Progenitor cell of endocrine pancreas (in vitro differentiated cells): ENCODE measurements at places on chromosomes 4 and X. TPM values are rescaled to one million over a fixed set of nuclear protein-coding genes. Genes with fewer than 3 reads are reported as not detected.

- peak within 1 kb of the TSS; percentile 79 for H3K4me3 ChIP-seq
- H3K27ac ChIP-seq = peak within 1 kb of the TSS; percentile 88
- DNase-seq = peak; percentile 44
- peaks cover 52% of the 10 kb centered on the region for H3K27me3 ChIP-seq
Measured at GRCh38 chrX:118823263-118824172, at the start of gene ZCCHC12. Gene ZCCHC12, plus strand, starts transcription at chrX:118823824. Its CDS starts 1,421 bp downstream, at chrX:118825245.

DNA sequence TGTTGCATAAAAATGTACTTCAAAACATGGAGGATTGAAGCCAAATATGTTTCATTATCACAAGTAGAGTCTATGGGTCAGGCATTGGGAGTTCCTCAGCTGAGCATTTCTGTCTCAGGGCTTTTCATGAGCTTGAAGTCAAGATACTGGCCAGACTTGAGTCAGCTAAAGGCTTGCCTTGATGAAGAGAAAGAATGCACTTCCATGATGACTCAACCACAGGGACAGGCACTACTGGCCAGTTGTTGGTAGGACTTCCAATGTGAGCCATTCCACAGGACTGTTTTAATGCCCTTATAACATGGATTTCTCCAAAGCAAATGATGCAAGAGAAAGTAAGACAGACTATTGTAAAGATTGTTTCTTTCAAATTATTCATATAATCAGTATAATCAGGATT is 895.6 kb downstream of the RAB28 start:
- no peaks in the 10 kb centered on the region for H3K27me3 ChIP-seq
- H3K27ac ChIP-seq = no peak overlapping the region
- no peak overlapping the region for H3K4me3 ChIP-seq

DNA sequence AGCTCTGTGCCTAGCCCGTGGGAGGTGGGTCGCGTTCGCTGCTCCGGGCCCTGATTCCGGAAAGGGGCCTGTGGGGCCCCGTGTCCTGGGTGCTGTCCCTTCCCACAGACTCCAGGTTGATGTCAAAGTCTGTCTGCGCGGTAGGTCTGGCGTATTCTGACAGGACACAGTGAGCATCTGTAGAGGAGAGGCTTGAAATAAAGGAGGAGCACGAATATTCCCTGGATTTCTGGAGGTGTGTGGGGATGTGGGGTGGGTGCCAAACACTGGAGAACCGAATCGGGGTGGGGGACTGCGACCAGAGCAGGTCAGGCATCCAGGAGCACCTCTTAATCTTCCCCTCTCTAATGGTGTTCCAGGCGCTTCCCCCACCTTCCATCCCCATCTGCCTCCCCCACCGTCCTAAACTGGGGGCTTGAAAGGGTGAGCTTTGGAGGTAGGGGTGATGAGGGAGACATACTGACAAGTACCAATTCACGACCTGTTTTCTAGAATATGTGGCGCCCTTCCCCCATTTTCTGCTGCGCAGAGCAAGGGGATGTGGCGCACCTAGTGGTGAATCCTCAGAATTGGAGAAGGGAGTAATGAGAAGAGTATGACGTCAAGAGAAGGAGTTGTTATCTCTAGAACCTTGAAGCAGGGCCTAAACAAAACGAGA is 877 bp downstream of the GPRASP1 start:
- H3K4me3 ChIP-seq = peak overlapping the region; percentile 65
- DNase-seq = no peak
- H3K27me3 ChIP-seq = peaks cover 3% of the 10 kb centered on the region
- H3K4me1 ChIP-seq = no peaks in the 10 kb centered on the region
- peak overlapping the region; percentile 15 for H3K27ac ChIP-seq

- no peak for DNase-seq
- no peaks in the 10 kb centered on the region for H3K36me3 ChIP-seq
- no peak overlapping the region for H3K27ac ChIP-seq
- no peaks in the 10 kb centered on the region for H3K4me1 ChIP-seq
- H3K27me3 ChIP-seq = no peaks in the 10 kb centered on the region
- H3K4me3 ChIP-seq = no peak overlapping the region
Measured at GRCh38 chrX:148874636-148875246, 374.3 kb downstream of the AFF2 start.

GRCh38 chrX:75968293-75968692 is 183.2 kb upstream of the MAGEE2 start:
- no peaks in the 10 kb centered on the region for H3K36me3 ChIP-seq
- H3K27me3 ChIP-seq = no peaks in the 10 kb centered on the region
- no peak overlapping the region for H3K4me3 ChIP-seq
- DNase-seq = no peak
- H3K27ac ChIP-seq = no peak overlapping the region
- H3K4me1 ChIP-seq = no peaks in the 10 kb centered on the region

Gene XK
- 1.1 and 1.2 TPM in 2 replicates for total RNA-seq

DNA sequence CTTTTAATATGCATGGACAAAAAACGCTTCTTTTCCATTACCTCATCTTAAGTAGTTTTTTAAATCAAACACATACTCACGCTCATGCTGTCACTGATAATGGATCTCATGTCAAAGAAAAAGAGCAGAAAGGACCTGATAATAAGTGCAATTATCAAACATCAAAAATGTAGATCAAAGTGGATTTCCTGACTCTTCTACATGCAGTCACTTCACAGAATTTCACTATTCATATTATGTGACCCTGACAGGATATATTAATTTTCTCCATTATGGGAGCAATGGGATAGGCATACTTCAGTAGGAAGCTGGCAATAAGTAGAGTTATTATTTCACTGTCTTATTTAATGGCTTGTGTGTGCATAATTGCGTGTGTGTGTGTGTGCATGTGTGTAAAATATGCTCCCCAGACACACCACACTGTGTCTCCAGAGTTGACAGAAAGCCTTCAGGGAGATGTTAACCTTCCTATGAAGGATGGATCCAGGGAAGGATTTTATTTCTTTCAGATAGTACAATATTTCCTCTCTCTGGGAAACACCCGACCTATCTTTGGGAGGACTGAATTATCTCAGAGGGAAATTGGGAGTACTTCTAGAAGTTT is 445.2 kb downstream of the SH2D1A start:
- no peaks in the 10 kb centered on the region for H3K4me1 ChIP-seq
- no peak for DNase-seq
- H3K4me3 ChIP-seq = no peak overlapping the region
- H3K27ac ChIP-seq = no peak overlapping the region
- H3K36me3 ChIP-seq = peaks cover 2% of the 10 kb centered on the region
